ENCODE measurements at places on chromosomes 1 and 21. TPM values are rescaled to one million over a fixed set of nuclear protein-coding genes. Genes with fewer than 3 reads are reported as not detected.

DNA sequence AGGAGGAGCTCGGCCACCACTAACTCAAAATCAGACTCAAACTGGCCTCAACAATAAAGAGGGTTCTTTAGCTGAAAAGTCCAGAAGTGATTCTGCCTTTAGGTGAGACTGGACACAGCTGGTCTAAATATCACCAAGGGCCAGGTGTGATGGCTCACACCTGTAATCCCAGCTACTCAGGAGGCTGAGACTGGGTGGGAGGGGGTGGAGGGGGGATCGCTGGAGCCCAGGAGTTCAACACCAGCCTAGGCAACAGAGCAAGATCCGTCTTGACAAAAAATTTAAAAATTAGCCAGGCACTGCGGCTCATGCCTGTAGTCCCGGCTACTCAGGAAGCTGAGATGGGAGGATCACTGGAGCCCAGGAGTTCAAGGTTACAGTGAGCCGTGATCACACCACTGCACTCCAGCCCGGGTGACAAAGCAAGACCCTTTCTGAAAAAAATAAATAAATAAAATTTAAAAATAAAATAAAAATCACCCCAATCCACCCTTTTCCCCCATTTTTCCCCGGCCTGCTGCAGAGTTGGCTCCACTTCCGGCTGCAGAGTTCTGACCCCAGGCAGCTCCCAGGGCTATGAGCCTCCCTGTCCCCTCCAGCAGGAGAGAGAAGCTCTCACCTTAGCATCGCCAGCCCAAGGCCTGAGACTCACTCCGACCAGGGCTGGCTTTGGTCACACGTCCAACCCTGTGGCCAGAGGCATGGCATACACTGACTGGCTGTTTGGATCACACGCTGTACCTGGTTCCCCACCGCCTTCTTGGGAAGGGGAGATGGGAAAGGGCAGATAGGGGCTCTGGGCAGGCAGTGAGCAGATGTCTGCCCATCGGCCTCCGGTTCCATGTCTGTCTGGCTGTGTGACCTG lies 87.3 kb upstream of the IFFO2 start:
- no peaks in the 10 kb centered on the region for H3K27me3 ChIP-seq
- peak; percentile 43 for DNase-seq
- no peaks in the 10 kb centered on the region for H3K36me3 ChIP-seq
- no peak overlapping the region for H3K4me3 ChIP-seq
- no peak overlapping the region for H3K27ac ChIP-seq

GRCh38 chr21:34827445-34828235 lies 158.8 kb downstream of the CLIC6 start:
- H3K4me1 ChIP-seq = no peaks in the 10 kb centered on the region
- no peak for DNase-seq
- H3K4me3 ChIP-seq = no peak overlapping the region
- H3K27me3 ChIP-seq = no peaks in the 10 kb centered on the region
- H3K36me3 ChIP-seq = no peaks in the 10 kb centered on the region

DNA sequence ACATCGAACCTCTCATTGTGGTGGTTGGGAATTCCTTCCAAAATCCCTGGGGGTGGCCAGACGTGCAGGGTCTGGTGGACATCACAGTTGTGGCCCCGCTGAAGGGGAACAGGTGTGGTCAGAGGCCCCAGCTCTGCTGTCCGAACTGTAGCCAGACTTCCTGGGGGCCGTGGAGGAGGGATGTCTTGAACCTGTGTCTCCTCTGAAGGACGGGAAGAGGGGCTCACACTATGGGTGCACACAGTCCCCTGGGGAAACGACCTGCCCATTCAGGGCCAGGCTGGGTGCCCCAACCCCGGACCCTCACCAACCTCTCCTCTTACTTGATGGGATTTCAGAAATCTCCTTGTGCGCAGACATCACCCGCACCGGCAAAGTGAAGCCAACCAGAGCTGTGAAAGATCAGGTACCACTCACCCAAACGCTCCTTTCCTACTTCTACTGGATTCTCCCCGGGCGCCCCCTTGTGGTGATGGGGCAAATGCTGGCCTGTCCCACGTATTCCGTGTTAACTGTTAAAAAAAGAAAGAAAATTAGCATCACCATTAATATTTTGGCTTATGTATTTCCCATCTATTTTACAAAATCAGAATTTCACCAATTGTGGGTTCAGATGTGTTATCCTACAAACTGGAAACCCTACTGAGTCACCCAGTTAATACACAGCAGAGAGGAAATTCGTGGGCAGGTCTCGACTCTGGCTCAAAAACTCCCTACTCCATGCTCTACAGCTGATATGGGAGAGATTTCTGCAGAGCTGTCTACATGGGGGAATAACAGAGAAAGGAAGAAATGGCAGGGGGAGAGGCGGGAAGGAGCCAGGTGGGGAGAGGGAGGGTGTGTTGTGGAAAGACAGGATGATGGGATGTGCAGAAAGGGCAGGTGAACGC lies 28.1 kb downstream of the PADI4 start:
- no peak for DNase-seq
- no peaks in the 10 kb centered on the region for H3K4me1 ChIP-seq
- no peak overlapping the region for H3K27ac ChIP-seq
- H3K36me3 ChIP-seq = no peaks in the 10 kb centered on the region

DNA sequence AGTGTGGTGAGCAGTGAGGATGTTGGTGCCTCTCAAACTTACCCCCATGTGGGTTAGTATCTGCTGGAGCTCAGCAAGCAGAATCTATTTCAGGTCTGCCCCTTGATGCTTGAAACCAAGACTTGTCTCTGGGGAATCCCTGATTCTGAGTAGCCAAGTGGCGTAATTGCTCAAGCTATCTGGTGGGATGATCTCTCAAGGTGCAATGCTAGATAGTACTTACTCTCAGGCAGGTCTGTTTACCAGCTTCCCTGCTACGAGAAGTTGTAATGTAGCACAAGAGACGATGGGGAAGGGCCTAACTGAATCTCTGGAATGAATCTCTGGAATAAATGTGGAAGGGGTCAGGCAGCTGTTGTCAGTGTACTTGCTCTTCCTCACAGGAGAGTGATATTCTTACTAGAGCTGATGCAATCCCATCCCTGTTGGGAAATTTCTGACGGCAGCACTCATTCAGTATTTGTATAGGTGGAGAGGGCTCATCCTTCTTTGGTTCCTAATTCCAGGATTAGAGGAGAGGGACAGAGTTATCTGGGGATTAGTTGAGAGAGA lies 65.4 kb downstream of the MACF1 start:
- H3K36me3 ChIP-seq = no peaks in the 10 kb centered on the region
- no peak overlapping the region for H3K4me3 ChIP-seq
- no peak overlapping the region for H3K27ac ChIP-seq
- no peaks in the 10 kb centered on the region for H3K27me3 ChIP-seq

- H3K27me3 ChIP-seq = no peaks in the 10 kb centered on the region
- no peaks in the 10 kb centered on the region for H3K4me1 ChIP-seq
- no peak for DNase-seq
- H3K36me3 ChIP-seq = no peaks in the 10 kb centered on the region
Observed at GRCh38 chr1:214233856-214234634, 46.9 kb upstream of the SMYD2 start.

SERPINC1 gene
- total RNA-seq = 0.41 TPM

TMPRSS2 gene
- 32.8 TPM for total RNA-seq
